ENCODE measurements at places on chromosomes 1 and 21.

DNA sequence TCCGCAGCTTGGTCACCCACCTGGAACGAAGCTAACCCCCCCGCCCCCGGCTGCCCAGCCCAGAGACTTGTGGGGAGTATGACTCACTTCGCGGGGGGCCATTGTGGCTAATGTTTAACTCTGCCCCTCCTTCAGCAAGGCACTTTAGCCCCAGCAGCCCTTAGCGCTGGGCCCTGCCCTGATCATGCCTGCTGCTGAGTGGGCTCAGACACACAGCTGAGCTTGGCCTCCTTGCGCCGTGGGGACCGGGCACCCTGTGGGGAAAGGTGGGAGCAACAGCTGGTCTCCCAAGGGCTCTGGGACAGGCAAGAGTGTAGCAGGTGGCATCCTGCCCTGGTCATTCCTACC lies 6.3 kb upstream of the LAD1 start:
- no peak for DNase-seq

DNA sequence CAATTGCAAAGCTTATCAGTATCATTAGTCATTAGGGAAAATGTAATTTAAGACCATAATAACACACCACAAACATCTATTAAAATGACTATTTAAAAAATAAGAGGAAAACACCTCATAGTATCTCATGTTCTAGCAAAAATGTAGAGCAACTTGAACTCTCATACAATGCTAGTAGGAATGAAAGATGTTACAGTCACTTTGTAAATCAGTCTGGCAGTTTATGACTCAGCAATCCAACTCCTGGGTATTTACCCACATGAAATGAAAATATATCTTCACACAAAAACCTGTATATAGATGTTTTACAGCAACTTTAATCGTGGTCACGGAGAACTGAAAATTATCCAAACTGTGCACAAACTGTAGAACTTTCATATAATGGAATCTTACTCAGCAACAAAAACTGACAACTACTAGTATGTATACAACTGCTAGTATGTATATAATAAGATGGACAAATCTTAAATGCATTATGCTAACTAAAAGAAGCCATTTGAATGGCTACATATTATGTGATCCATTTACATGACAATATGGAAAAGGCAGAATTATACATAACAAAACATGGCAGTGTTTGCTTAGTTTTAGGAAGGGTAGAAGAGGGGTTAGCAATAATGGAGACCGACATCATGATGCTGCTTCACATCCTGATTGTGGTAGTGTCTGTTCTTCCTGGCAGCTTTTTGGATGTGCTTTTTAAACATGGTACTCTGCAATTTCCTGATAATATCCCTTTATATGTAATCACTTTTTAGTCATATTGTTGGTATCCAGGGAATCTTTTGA lies 267.0 kb downstream of the KCTD3 start:
- DNase-seq = no peak

- no peak for DNase-seq
These were observed 22.6 kb upstream of the PRELP start for GRCh38 chr1:203453016-203453415.

GRCh38 chr1:67745875-67746698 lies 61.1 kb downstream of the GADD45A start:
- DNase-seq = no peak

DNA sequence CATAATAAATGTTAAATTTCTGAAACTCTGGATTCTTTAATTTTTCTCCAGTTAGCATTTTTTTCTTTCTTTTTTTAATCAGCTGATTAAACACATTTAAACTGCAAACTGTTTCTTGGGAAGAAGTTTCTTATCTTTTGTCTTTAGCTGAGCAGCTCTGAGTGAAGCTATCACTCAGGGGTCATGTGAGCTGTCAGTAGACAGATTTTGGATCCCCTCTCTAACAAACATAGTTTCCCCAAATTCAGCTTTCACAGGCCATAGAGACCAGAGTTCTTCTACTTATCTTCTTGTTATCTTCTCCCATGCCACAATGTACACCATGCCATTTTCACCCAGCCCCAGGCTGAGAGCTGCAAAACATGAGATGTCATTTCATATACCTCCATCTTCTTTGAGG lies 148.9 kb downstream of the CDC42BPA start:
- DNase-seq = no peak

GRCh38 chr1:59434336-59434735 lies 137.4 kb downstream of the FGGY start:
- DNase-seq = no peak

DNA sequence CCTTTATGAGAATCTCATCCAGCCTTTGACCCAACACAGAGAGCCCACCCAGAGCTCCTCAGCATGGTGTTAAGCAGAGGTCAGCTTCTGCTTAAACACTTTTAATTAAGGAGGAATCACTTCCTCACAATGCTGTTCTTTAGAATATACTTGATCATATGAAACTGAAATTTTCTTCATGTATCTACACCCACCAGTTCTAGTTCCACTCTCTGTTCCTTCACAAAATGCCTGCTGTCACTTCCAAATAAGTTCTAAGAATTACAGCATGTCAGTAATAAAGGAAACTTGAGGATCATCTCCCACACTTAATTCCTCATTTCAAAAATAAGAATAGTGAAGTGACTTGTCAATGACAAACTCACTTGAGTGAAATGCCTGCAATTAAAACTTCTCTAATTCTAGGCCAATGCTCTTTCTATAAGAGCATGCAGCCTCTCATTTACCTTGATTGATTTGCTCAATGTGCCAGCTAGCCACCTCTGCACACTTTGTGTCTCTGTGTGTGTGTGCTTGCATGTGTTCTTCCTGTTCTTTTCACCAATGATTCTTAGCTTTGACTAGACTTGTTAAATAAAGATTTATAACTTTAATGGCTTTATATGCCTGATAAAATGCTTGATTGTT lies 356.3 kb downstream of the PLPP3 start:
- no peak for DNase-seq

DNA sequence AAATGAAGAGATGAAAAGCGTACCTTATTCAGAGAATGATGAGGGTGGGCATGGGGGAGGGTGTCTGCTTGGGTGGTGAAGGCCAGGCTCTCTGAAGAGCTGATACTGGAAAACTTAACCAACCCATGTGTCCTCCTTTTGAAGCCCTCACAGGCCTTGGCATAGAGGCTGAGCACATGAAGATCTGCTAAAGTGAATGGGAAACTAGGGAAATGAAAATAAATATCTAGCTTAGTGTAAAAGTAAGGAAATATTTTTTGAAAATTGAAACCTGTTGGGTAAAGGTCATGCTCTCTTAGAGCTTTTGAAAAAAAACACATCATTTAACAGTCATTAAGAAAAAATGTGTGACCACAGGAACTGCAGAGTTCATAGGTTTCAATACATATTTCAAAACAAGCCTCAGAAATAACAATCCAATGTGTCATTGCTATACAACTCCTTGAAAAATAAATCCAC lies 40.5 kb upstream of the RALGPS2 start:
- DNase-seq = no peak

GRCh38 chr1:12544357-12544756 lies 73.7 kb downstream of the DHRS3 start:
- no peak for DNase-seq

GRCh38 chr1:7407544-7407895 lies 363.6 kb upstream of the VAMP3 start:
- no peak for DNase-seq

- DNase-seq = peak; percentile 69
These were observed 3.1 kb downstream of the ATP1A1 start for GRCh38 chr1:116375887-116376728.

DNA sequence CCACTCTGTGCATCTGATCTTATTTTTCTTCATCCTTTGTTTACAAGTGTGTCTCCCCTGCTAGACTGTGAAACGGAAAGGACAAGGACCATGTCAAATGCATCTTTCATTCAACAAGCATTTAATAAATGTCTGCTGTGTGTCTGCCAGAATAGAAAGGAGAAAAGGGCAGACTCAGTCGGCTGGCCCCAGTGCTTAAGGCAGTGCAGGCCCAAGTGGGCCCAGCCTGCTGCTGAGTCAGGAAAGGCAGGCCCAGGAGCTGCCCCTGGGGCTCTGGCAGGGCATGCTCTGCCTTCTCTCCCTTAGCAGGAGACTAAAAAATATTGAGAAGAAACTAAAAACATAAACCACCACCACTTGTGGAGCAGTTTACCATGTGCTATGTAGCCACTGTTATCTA lies 38.1 kb downstream of the PLEKHA6 start:
- DNase-seq = no peak

GRCh38 chr1:4430406-4431365 lies 223.7 kb upstream of the AJAP1 start:
- DNase-seq = no peak

GRCh38 chr1:203929741-203930309 lies 68.4 kb downstream of the SNRPE start:
- DNase-seq = no peak

GRCh38 chr1:30575066-30575465 lies 148.3 kb downstream of the MATN1 start:
- no peak for DNase-seq

GRCh38 chr21:18894387-18894786 lies 490.8 kb upstream of the TMPRSS15 start:
- no peak for DNase-seq
